ENCODE measurements at places on chromosomes 4 and X.

GRCh38 chr4:12933760-12934221, 550.3 kb downstream of the RAB28 start:
- no peak for DNase-seq

GRCh38 chrX:20519146-20519545, 252.4 kb upstream of the RPS6KA3 start:
- no peak for DNase-seq

DNA sequence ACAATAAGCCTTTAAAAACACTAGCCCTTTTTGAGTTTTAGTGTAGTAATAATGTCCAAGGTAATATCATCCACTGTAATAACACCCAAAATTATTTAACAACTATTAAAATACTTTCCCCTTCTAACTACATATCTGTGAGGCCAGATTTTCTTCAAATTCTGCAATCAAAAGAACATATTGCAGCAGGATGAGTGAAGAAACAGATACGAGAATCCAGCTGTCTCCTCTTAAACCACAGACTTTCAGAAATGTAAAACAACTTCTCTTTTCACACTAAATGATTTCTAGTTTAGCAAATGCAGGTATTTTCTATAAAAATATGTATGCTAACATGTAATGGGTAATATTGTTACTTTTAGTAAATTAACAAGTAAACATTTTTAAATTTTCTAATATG, 148.9 kb downstream of the PRDM5 start:
- no peak for DNase-seq

- no peak for DNase-seq
Observed at GRCh38 chrX:118963159-118963558, 11.3 kb upstream of the LONRF3 start.

DNA sequence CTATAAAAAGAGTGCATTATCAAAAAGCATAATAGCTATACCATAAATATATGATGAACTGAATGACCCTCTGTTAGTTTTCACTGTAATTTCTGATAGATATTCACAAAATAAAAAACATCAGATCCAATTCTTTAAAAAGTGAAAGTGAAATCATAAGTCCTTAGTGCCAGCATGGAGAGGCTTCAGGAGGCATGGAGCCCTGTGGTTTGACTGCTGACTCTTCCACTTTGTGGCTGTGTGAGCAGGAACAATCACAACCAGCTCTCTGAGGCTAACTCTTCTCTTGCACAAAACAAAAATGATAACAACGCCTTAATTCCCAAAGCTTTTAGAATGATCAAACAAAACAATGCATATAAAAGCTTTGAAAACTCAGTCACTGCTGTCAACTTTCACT, 1143.9 kb downstream of the PDHA2 start:
- DNase-seq = no peak

DNA sequence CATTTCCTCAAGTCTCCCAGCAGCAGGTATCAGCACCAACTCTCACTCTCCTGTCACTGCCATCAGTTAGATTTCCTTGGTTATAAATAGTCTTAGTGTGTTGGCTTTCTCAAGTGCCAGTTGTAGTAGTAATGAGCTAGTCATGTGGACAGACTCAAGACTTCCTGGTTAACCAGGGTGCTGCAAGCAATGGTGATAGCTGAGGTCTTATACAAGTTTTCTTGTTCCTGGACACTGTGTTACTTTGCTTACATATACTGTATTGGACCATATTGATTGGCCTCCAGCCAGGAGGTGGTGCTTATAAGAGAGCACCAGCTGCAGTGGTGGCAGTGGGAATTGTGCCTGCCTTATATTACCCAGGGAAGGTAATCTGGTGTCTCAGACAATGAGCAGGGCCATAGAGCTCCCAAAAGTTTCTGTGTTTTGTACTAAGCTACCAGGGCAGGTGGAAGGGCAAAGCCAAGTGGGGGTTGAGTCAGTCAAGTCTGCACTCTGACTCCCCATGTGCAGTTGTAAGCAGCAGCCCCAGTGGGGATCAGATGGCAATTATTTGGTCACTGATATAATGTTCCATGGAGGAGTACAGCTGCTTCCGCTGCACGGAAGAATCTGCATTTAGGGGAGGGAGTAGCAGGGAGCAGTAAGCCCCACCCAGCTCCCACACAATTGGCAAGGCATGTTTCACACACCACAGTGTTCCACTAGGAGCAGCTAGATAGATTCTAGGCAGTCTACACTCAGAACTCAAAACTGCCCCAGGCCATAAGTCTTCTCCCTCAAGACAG, 24.1 kb upstream of the ZDHHC15 start:
- DNase-seq = no peak

DNA sequence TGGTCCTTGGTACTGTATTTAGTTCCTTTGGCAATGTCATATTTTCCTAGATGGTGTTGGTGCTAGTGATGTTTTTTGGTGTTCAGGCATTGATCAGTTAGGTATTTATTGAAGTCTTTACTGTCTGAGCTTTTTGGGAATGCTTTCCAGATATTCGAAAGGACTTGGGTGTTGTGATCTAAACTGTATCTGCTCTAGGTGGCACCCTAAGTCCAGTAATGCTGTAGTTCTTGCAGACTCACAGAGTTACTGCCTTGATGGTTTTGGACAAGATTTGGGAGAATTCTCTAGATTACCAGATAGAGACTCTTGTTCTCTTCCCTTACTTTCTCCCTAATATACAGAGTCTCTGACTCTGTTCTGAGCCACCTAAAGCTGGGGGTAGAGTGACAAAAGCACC, 513.6 kb upstream of the PITX2 start:
- no peak for DNase-seq

- peak; percentile 38 for DNase-seq
Observed at GRCh38 chrX:19578956-19579355, 63.6 kb upstream of the MAP3K15 start.

DNA sequence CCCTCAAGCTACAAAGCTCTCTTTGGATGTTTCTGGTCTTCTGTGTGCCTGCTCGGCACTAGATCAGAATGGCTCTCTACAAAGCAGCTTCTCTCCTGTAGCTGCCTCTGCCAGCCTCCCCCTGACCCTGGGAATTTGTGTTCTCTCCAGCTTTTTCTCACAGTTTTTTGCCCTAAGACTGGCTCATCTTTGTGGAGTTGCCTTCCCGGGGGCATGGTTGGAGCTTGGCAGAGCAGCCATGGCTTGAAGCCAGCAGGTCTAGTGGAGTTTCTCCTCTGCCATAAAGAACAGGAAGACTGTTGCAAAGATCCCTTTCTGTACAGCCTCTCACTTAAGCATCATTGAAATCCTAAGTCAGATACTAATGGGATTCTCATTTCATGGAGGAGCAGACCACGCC, 163.3 kb upstream of the MAMLD1 start:
- no peak for DNase-seq

DNA sequence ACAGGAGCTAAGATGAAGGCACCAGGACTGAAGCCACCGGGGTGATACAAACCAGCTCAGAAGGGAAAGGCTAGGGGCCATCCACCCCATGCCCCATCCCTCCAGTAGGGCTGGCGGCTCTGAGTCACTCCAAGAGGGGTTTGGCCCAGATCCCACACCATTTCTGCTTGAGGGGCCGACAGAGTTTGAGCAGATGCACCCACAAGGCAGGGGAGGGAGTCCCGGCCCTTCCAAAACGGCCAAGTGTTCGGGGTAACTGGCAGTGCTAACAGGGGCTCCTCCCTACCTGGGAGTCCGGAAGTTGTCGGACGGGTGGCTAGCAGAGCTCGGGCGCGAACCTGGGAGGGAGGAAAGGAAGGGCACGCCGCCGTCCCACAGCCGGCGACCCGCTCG, 412 bp downstream of the SLC10A3 start:
- no peak for DNase-seq

DNA sequence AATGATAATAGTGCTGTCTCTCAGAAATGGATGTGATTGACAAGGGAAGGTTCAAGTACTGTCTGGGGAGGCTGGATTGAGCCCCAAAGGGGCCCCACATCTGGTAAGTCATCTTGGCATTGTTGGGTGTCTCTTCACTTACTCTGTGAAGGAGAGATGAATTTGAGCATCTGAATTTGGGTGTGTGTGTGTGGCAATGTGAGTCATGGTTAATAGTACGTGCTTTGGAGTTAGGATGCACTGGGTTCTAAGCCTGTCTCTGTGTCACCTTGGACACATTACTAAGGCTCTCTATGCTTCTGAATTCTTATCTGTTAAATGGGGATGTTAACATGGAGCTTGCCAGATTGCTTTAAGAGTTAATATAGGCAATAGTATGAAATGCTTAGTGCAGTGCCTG, 80.4 kb downstream of the FRAS1 start:
- no peak for DNase-seq

DNA sequence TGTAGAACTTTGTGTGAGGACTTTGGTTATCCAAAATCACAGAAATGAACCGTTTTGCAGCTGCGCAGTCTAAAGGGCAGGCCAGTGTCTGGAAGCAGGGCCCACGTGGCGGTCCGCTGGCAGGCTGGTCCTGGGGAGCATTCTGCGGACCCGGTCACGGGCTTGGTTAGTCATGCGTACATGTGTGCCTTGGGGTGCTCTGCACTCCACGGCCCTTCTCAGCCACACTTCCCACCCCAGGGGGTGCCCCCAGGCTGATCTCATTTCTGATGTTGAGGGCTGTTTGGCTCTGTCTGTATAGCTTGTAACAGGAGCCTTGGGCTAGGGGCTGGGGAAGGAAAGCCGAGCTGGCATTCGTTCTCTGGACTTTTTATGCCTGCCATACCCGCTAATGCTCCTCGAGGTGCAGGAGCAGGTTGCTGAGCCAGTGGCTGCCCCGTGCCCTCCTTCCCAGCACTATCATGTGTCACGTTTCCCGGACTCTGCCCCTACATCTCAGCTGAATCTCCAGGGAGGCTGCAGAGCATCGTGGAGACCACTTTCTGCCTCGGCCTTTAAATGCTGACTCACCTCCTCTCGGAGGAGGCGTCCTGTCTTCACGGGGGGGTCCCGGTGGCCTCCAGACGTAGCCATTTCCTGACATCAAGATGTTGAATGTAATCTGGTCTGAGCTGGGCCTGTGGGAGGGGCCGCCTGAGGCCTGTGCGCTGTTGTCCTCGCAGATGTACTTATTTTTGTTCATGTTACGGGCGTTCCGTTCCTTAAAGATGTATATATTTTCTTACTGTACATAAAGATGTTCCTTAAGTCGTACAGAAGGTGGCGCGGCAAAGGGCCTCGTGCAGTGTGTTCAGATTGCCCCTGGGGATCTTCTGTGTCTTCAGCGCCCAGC, 11.4 kb upstream of the TADA2B start:
- no peak for DNase-seq

DNA sequence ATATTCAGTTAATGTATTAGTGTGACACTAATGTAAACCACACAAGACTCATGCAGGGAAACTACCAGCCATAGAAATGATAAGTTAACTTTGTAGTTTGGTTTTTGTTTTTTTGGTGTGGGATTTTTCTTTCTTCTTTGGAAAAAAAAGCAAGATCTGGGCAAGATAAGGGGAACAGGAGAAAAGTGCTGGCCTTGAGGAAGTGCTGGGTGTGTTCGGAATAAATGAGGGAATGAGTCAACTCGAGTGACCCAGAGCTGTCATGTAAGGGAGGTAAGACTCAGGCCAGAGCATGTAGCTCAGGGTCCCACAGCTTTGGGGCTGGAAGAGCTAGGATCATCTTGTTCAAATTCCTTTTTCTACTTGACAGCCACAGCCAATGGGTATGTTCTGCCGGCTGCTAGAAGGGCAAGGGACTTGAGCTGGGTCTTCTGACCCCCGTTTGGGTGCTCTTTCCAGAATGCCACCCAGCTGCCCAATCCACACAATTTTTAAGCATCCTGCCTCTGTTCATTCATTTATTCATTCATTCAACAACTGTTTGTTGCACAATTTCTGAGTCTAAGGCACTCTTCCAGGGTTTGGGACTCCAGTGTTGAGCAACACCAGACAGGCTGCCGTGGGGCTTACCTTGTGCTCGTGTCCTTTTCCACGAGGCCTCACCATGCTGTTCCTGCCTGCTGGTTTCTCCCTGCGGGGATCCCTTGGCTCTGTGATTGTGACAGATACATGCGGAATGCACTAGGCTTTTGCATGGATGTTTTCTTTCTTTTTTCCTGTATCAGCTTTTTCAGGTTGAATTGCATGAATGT, 54.5 kb downstream of the CLDN34 start:
- no peak for DNase-seq

DNA sequence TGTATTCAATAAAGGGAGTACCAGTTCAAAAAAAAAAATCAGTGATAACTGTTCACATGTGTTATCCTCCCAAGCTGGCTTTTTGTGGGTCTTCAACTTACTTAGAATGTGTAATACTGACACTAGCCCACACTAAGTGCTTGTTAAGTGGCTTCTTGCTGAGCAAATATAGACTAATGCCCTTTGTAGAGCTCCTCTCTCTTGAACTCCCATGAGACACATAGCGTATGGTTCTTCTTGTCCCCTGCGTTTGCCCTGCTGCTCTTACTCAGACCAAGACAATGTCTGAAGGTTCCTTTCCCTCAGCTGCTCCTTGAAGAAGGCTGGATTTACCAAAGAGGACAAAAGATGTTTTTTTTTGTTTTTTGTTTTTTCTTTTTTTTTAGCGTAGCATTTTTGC, 110.9 kb downstream of the FRAS1 start:
- no peak for DNase-seq

GRCh38 chr4:855880-856224, 29.9 kb upstream of the CPLX1 start:
- no peak for DNase-seq

GRCh38 chrX:39728852-39729598, 368.7 kb downstream of the BCOR start:
- DNase-seq = no peak

DNA sequence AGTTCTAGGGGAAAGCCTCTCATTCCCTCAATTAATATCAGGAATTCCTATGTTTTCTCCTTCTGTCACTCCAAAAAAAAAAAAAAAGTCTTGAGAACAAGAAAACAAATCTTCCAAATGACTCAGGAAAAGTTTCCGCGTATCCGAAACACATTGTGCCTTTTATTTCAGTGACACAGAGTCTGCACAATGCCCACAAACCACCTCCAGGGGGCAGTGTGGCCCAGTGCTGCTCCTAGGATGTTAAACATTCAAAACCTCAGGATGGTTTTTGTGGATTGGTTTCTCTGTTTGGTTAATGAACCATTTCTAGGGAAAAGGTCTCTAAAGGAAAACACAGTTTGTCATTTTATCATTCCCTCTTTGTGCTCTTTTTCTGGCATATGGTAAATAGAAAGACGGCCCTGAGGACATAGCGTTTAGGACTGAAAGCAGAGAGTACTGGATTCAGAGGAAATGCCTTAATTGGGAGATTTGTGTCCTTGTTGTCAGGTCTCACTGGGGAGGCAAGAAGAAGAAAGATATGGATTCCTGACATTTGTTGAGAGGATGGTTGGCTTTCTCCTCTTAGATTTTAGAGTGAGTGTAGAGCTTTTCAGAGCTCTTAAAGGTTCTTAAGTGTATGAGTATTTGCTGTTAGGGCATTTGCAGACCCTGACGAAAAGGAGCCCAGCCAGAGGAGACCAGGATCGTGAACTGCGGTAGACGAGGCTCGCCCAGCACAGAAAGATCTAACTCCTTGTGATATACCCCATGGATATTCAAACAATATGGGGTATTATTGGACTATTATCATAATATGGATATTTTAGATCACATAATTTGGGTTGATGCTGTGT, 65.7 kb upstream of the MAP9 start:
- DNase-seq = peak; percentile 85

GRCh38 chr4:12636191-12636590, 847.9 kb downstream of the RAB28 start:
- DNase-seq = no peak

All from left ventricle myocardium inferior (tissue), 1 donor.